H1 (cell line): ENCODE measurements at places on chromosomes 11 and 22.

DNA sequence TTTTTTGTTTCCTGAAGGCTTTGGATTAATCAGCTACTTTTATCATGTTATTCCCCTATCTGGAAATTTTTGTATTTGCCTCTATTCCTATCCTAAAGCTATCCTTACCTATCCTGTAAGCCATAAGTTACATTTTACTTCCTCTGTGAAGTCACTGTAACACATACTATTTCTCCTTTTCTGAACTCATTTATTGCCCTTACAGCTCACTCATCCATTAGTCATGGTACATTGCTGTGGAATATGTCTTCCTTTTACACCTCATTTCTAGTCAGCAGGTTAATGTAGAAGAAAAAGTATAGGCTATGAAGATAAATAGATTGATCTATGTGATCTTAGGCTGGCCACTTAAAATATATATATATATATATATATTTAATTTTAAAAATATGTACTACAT, 28.0 kb downstream of the SWAP70 start:
- H3K4me1 ChIP-seq: peaks cover 14% of the 10 kb centered on the region

DNA sequence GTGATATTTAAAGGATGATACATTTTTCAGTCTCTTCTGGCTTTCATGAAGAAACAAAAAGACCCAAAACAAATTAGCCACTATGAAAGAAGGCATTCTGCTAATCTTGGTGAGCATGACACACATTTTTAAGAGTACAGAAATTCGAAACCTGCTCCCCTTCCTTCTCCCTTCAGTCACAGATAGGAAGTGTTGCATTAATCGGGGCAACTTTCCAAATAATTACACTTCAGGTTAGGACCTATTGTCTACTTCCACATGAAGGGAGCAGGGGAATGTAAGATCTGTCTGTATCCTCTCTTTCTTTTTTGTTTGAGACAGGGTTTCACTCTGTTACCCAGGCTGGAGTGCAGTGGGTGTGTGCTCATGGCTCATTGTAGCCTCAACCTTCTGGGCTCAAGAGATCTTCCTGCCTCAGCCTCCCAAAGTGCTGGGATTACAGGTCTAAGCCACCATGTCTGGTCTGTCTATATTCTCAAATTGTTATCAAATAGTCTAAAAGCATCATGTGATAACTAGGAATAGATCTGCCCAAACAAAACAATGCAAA, 45.8 kb downstream of the NCAM1 start:
- no peak overlapping the region for H3K27ac ChIP-seq
- H3K4me3 ChIP-seq: no peak overlapping the region
- H3K27me3 ChIP-seq: no peaks in the 10 kb centered on the region
- DNase-seq: no peak
- H3K4me1 ChIP-seq: no peaks in the 10 kb centered on the region

- peaks cover 9% of the 10 kb centered on the region; the same call in 1 of the 2 replicates for H3K36me3 ChIP-seq
- H3K4me1 ChIP-seq: peaks cover 19% of the 10 kb centered on the region
- no peak for DNase-seq
- no peak overlapping the region for H3K27ac ChIP-seq
These were observed 9.4 kb downstream of the CBX6 start for GRCh38 chr22:38862375-38863329.

DNA sequence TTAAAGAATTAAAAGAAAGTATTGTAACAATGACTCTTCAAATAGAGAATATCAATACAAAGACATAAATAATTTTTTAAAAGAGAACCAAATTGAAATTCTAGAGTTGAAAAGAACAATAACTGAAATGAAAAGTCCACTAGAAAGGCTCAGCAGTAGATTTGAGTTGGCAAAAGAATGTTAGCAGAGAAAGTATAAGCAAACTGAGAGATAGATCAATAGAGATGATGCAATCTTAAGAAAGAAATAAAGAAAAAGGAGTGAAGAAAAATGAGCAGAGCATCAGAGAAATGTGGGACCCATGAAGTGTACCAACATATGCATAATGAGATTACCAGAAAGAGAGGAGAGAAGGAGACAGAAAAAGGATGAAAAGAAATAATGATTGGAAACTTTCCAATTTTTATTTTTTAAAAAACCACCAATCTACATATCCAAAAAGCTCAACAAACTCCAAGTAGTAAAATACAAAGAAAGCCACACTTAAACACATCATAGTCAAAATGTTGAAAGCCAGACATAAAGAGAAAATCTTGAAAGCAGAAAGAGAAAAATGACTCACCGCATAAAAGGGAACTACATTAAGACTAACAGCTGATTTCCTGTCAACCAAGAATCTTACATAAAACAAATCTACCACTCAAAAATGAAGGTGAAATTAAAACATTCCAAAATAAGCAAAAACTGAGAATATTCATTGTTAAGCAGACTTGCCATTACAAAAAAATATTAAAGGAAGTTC, 20.9 kb downstream of the NCF4 start:
- H3K27ac ChIP-seq: no peak overlapping the region
- H3K27me3 ChIP-seq: no peaks in the 10 kb centered on the region
- H3K4me1 ChIP-seq: no peaks in the 10 kb centered on the region; the same call in none of the 2 replicates
- H3K4me3 ChIP-seq: no peak overlapping the region
- no peaks in the 10 kb centered on the region for H3K36me3 ChIP-seq

- DNase-seq: no peak
- no peaks in the 10 kb centered on the region for H3K27me3 ChIP-seq
- no peaks in the 10 kb centered on the region for H3K36me3 ChIP-seq
- H3K4me1 ChIP-seq: peaks cover 12% of the 10 kb centered on the region
- no peak overlapping the region for H3K27ac ChIP-seq
These were observed 711 bp upstream of the PHF21B start for GRCh38 chr22:45010532-45010900.
